ENCODE measurements at places on chromosomes 2 and 18.

DNA sequence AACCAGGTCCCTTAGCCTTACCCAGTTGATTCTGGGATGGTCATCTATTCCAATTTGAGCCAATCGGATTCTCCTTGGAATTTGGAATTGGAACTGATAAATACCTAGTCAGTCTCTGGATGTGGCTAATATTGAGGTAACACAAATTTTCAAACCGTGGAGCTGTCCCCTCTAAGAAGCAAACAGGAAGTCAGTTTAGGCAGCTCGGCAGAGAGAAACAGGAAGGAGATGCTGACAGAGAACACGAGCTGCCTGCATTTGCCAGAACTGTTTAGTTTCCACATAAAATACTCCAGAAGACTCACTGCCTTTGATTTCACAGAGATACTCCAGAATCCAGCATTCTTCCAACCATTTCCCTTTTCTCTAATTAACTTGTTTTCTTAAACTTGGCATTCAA lies 1024.9 kb downstream of the BCL11A start:
- no peak overlapping the region for H3K4me3 ChIP-seq
- no peaks in the 10 kb centered on the region for H3K27me3 ChIP-seq
- no peaks in the 10 kb centered on the region for H3K4me1 ChIP-seq
- no peaks in the 10 kb centered on the region for H3K36me3 ChIP-seq
- H3K27ac ChIP-seq = no peak overlapping the region

GRCh38 chr2:37563375-37564015 lies 107.9 kb downstream of the CDC42EP3 start:
- no peak overlapping the region for H3K27ac ChIP-seq
- H3K4me3 ChIP-seq = no peak overlapping the region
- H3K27me3 ChIP-seq = no peaks in the 10 kb centered on the region
- H3K36me3 ChIP-seq = no peaks in the 10 kb centered on the region

DNA sequence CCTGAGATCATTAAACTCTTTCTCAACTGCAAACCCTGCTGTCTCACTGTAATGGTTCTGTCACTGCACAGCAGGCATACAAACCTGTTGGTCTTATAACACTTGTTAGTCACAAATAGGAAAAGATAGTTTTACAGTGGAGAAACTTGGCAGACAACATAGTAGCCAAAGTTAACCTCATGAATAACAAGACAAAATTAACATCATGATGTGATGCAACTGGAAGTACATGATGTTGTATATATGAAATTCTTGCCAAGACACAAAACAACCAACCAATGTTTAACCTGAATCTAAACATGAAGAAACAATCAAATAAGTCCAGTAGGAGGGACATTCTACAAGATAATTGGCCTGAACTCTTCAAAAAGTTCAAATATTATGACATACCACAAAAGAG lies 189.3 kb downstream of the RNF152 start:
- H3K36me3 ChIP-seq = no peaks in the 10 kb centered on the region
- no peak overlapping the region for H3K27ac ChIP-seq
- H3K4me3 ChIP-seq = no peak overlapping the region

GRCh38 chr2:42979416-42979869 lies 187.1 kb upstream of the HAAO start:
- no peak for DNase-seq
- H3K27ac ChIP-seq = no peak overlapping the region
- no peaks in the 10 kb centered on the region for H3K36me3 ChIP-seq
- H3K4me1 ChIP-seq = peaks cover 7% of the 10 kb centered on the region
- no peaks in the 10 kb centered on the region for H3K27me3 ChIP-seq
- H3K4me3 ChIP-seq = no peak overlapping the region

DNA sequence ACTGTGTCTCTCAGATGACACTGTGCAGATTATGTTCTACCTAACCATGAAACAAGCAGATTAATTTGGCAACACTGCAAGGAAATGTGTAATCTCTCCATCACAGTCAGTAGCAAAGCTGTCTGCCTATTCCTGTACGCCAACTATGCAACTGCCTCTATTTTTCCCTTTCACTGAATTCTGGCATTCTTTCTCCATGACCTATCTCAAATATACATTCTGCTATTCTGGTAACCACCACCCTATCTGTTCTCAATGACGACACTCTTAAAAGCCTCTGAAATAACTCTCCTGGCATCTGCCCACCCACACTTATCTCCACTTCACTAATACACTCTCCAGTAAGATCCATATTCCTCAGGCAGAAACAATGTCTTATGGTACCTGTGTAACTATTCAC lies 78.7 kb downstream of the ABCA12 start:
- H3K36me3 ChIP-seq = no peaks in the 10 kb centered on the region
- H3K27me3 ChIP-seq = no peaks in the 10 kb centered on the region
- DNase-seq = no peak
- H3K4me1 ChIP-seq = no peaks in the 10 kb centered on the region
- H3K27ac ChIP-seq = no peak overlapping the region

- H3K27ac ChIP-seq = no peak overlapping the region
- DNase-seq = no peak
- H3K27me3 ChIP-seq = no peaks in the 10 kb centered on the region
- H3K4me1 ChIP-seq = peaks cover 4% of the 10 kb centered on the region
- no peak overlapping the region for H3K4me3 ChIP-seq
- H3K36me3 ChIP-seq = no peaks in the 10 kb centered on the region
Observed at GRCh38 chr2:112006076-112006410, 49.0 kb upstream of the TMEM87B start.

All from activated T-cell treated with anti-CD3 and anti-CD28 coated beads, Interleukin-2, amount 50 U/mL, for 24 hours (primary cell).